ENCODE measurements at places on chromosomes 1 and 21.

DNA sequence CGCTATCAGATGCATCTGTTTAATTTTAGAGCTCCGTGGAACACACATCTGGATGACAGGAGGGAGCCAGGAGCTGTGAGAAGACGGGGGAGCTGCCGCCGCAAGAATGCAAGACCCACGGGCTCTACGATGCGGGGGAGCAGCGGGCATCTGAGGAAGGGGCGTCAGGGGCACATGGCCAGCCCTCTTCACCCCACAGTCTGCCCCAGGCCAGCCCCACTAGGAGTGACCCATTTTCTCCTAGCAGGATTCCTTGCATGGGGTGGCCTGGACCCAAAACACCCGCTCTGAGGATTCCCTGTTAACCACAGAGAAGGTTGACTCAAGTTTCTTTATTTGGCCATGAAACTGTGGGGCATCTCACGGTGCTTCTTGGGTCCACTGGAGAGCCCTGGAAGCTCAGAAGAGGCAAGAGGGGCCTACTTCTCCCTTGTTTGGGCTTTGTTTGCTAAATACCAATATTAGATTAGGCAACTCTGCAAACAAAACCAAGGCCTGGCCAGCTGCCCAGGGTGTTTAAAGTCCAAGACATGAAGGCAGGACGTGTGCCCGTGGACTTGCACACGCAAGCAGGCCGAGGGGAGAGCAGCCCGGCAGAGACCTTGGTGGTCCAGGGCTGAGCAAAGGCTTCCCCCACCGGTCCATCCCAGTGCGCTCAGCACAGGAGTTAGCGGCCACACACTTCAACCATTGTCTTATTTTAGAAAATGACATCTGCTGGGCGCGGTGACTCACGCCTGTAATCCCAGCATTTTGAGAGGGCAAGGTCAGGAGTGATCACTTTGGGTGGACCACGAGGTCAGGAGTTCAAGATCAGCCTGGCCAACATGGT lies 89.8 kb downstream of the DHRS3 start:
- DNase-seq, result no peak

DNA sequence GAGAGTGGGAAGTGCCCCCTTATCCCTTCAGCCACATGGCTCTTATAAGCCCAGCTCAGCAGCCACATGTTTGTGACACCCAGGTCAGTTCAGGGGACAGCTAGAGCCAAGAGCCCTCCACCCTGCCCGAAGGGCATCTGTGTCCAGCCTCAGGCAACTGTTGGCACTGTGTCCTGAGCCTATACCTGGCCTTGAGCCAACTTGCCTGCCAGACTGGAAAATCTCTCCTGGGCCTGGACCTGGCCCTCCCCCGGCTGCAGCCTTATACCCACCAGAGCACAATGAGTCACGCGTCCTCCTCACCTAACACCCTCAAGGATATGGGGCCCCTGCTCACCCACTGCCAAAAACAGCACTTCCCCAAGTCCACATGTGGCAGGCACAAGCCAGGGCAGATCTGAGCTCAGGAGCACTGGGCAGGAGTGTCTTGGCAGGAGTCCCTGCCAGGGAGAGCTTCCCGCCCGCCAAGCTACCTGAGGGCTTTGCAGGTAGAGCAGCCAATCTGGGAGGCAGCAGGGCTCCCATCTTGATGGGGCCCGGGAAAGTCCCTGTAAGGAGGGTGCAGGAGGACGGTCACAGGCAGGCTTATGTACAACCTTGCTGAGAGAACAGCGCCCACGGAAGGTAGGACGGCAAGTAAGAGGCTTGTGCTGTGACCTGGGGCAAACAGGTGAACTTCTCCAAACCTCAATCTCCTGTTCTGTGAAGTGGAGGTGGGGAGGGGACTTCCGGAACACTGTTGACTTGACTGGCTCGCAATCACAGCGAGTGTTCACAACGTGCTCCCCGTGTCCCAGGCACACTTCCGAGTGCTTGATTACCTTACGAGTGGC lies 19.8 kb upstream of the HSPG2 start:
- DNase-seq, result no peak

DNA sequence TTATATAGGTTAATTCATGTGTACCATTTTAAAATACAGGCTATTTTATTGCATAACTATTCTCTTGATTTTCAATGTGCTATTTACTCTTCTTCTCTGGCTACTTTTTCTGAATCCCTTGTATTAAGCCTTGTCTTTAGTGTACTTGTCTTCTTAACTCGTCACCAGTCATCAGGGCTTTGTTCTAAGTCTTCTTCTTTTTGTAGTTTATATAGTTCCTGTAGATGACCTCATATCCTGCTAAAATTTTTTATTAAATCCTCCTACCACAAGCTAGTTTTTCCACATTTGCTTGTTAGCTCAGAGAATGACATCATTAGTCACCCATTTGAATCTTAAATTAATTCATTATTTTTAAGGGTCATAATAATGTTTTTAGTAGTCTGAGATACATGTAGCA lies 1281.9 kb downstream of the KCNT2 start:
- no peak for DNase-seq

DNA sequence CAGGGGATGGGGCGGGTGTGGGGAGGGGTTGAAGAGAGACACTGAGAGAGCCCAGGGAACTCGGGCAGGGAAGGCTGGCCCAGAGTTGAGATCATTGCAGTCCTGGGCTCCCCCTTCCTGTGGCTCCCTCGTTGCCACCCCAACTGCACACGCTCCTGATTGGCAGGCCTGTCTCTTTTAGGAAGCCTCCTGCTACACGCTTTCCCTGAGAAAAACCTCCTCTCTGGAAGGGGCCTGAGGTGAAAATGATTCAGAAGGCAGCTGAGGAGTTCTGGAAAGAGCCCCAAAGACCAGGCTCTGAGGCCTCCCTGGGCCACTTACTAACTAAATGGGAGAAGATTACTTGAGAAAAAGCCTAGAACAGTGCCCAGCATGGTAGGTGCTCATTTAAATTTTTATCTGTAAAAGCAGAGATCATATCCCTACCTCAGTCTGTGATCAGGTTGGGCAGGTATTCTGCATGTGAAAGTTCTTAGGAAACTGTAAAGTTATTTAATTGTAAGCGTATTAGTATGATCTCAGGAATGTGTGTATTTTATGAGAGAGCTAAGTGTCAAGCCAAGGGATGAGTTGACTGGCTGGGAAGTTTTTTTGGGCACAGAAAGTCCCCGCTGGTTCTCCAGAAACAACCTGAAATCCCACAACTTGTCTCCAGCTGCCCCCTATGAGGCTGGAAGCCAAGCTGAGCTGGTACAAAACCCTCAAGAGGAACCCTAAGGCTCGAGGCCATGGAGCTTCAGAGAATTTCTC lies 65.2 kb upstream of the EPS8L3 start:
- no peak for DNase-seq

DNA sequence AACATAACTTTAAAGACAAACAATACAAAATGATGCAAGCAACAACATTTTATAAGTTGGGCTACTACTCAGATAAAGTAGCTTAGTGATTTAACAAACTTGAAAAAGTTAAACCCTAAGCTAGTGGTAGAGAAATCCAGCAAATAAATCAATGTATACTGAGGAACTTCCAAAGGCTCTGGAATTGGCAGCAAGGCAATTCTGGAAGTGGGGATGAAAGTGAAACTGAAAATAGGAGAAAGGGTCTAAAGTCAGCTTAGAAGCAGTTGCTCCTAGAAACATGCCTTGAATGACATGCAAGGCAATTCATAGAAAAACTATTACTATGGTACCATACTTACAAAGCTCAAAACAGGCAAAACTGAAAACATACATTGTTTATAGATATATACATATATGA lies 90.0 kb upstream of the CAMK1G start:
- no peak for DNase-seq

- DNase-seq, result peak; percentile 80
Measured at GRCh38 chr1:207499573-207499972, 3.6 kb downstream of the CR1 start.

- DNase-seq, result peak; percentile 2
Measured at GRCh38 chr1:100277866-100278265, 11.8 kb downstream of the RTCA start.

- DNase-seq, result peak; percentile 54
Measured at GRCh38 chr1:226308166-226308722, 720 bp downstream of the LIN9 start.

GRCh38 chr1:16078925-16079656 lies 5.6 kb upstream of the FAM131C start:
- DNase-seq, result peak; percentile 44

- no peak for DNase-seq
Measured at GRCh38 chr21:14684071-14684470, 138.0 kb upstream of the SAMSN1 start.

- DNase-seq, result no peak
Measured at GRCh38 chr1:118190561-118190960, 5.5 kb upstream of the SPAG17 start.

GRCh38 chr1:178330848-178331497 lies 165.8 kb downstream of the CLEC20A start:
- no peak for DNase-seq

- DNase-seq, result no peak
Measured at GRCh38 chr21:16363518-16363917, 633.7 kb downstream of the USP25 start.

- no peak for DNase-seq
Measured at GRCh38 chr1:57632401-57632800, 208.5 kb upstream of the DAB1 start.

- DNase-seq, result peak; percentile 79
Measured at GRCh38 chr1:166479052-166479631, 312.3 kb upstream of the FAM78B start.

DNA sequence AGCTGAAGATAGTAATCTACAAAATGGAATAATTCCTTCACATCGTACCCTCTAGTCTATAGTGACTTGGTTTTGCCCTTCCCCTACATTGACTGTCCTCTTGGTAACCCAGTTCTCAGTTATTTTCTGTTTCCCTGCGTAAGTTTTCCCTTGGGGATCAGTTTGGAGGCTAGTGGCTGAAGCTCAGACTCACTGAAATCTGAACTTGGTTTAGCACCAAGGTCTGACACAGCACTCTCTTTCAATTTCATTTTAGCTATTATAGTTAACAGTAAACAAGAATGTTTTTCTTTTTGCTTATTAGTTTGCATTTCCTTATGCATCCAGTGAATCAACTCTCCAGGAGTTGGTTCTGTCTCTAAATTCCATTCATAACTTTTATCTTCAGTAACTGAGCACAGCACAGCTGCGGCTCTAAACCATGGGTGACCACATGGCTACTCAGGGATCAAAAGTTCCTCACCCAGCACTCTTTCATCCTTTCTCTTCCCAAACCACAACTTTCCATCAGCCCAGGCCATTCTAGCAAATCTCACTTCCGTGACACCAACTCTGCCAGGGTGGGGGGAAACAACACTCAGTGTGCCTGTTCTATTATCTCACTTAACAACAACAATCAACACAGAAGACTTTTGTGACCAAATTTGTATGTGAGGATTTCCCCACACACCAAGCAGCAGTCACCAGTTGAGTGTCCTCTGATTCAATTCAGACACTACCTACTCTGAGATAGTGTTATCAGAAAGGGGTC lies 17.6 kb upstream of the IFI6 start:
- DNase-seq, result no peak

DNA sequence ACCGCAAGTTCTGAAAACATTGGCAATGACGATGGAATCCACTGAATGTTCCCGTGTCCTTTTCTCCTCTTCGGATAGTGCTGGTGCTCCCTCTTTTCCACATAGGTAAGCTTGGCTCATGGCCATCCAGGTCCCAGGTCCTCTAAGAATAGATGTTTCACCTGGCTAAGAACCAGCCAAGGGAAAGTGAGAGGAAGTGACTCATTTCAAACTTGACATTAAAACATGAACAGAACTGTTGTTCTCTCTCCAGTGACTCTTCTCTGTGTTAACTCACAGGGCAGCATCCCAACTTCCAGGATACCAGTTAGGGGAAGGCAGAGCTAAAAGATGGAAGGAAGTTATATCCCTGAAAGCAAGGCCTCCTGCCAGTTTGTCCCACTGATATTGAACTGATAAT lies 493.8 kb upstream of the CHRM3 start:
- no peak for DNase-seq

DNA sequence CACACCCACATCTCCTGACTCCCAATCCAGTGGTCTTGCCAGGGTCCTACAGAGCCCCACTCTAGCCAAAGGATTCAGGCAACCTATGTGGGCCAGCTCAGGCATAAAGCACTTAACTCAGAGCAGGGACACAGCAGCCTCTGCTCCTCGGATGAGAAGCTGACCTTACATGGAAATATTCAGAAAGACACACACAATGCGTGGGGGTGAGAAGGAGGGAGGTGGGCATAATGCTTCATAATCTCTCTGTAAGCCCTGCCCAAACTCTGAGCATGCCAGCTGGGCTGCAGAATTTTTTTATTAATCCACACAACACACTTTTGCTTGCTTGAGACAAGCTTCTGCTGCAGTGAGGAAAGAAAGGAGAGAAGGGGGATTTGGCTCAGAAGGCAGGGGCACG lies 21.6 kb downstream of the KCND3 start:
- no peak for DNase-seq
